ENCODE measurements at places on chromosomes 6 and 20.

DNA sequence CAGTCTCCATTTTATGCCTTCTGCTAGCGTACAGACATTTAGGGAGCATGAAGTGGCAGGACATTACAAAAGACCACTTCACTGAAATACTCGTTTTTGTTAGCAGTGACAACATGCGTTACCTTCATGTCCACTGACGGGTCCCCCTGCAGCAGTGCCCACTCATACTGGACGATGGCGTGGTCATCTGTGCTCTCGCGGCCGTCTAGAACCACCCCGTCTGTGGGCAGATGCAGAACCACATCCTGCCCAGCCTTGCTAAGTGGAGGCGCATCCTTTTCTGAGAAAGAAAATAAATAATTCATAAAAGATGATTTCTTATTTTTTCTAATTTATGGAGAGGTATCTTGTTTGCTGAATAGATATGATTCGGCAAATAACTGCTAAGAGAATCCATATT, 11.3 kb downstream of the LRP11 start:
- DNase-seq, result no peak

- DNase-seq, result no peak
Observed at GRCh38 chr6:111347589-111347988, 135.4 kb downstream of the REV3L start.

DNA sequence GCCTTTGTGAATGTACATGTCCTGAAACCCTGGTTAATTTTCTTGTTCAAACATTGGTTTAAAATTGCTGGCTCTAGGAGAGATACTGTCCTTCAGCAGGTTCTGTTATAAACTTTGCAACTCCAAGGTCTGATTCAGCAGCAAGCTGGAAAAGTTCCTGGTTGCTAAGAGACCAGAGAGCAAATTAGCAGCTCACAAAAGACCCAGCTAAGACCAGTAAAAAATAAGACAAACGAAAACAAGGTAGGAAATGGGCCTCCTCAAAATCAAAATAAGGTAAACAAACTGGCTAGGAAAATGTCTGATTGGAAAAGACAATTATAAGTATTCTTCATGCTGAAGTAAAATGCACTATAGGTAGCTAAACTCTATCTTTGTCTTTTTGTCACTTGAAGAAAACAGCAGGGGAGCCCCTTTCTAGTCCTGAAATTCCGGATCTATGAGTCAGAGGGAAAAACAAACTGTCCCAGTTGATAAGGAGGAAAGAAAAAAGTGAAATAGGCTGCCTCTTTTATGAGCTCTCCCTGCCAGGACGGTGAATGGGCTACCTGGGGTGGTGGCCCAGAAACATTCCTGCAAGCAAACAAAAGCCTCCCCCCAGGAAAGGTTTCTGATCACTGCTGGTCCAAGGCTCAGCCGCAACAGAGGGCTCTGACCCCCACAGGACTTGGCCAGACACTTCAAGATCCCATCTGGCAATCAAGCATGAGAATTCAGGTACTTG, 41.6 kb downstream of the UNC5CL start:
- DNase-seq, result no peak

DNA sequence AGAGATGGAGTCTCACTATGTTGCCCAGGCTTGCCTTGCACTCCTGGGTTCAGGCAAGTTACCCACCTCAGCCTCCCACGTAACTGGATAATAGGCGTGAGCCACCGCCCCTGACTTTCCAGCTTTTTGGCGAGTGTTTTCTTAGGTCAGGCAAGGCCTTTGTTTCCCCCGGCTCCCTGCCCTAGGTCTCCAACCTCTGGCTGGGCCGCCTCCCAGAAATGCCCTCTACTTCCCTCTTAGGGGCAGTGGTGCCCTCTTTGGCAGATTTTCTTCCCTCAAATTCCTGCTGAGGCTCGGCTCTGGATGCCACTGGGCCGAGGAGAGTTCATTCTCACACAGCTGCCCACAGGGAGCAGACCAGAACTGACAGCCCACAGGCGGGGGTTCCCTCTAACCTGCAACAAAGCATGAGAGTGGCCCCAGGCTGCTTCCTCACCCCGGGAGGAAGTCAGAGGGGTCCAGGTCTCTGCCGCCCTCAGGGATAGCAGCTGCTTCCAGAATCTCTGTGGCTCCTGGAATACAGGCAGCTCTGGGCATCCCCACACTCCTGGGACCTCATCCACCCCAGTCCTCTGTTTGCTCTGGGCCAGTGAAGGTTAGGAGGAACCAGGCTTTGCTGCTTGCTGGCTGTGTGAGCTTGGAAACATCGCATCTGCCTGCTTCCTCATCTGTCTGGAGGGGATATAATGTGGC, 56.5 kb downstream of the TCP11 start:
- DNase-seq, result no peak

- DNase-seq, result no peak
Observed at GRCh38 chr6:16162003-16162402, 33.1 kb downstream of the MYLIP start.

DNA sequence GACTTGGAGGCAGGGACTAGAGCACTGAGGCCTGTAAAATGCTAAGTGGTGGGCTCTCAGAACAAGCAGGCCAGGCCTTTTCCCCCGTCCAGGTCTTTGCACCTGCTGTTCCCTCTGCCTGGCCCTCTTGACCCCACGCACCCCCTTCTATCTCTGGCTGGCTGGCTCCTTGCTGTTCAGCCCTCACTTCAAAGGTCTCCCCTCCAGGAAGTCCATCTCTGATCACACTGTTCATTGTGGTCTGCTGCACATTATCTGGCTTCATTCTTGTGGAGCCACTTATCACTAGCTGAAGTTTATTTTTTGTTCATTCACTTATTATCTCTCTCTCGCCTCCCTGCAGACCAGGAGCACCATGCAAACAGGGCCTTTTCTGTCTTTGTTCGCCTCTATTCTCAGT, 24.5 kb downstream of the SLC13A3 start:
- no peak for DNase-seq

DNA sequence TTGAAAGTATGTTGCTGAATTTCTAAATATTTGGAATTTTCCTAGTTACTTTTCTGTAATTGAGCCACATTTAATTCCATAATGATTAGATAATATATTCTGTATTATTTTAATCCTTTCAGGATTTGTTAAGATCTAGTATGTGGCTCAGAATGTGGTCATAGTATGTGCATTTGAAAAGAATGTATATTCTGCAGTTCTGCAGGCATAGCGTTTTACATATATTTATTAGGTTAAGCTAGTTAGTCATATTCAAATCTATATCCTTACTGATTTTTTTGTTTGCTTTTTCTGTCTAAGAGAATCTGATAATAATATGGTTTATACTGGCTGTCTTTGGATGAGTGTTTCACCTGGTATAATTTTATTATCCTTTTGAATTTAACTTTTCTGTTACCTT, 33.2 kb downstream of the LIN28B start:
- no peak for DNase-seq

DNA sequence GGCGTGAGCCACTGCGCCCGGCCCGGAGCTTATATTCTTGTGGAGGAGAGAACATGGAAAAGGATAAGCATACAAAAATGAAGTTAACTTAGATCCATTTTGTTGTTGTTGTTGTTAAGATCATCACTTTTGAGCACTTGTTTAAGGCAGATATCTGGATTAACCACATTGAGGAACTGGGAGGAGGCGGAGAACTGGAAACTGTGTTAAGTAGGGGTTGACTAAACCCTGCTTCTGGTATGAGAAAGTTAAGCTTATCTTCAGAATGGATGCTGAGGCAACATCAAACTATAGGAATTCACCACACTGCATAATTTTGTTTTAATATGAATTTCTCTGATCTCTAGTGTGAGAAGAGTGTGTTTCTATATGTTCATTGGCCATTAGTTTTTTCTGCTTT, 57.6 kb downstream of the GCNT2 start:
- no peak for DNase-seq

DNA sequence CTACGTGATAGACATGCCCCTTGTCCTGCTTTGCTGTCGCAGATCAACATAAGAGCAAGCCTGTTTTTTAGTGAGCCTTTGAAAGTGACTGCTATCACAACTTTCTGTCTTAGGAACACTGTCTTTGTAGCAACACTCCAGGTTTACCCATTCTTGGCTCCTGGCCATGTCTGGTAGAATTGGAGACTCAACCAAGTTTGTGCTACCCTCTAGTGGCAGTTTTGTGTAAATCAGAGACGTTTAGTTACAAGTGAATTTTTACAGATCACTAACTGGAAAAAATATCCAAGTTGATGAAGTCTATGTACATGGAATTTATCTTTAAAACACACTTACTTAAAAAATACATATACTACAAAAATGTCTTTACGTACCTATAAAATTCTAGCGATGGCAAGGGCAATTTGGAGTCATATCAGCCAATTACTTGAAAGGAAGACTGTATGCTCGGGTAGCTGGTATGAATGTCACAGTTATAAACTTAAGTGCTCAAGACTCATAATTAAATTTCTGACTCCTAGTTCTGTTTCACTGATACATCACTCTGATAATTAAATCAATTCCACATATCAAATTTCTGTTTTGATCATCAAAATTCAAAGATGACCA, 101.4 kb downstream of the ADGB start:
- DNase-seq, result peak; percentile 4

DNA sequence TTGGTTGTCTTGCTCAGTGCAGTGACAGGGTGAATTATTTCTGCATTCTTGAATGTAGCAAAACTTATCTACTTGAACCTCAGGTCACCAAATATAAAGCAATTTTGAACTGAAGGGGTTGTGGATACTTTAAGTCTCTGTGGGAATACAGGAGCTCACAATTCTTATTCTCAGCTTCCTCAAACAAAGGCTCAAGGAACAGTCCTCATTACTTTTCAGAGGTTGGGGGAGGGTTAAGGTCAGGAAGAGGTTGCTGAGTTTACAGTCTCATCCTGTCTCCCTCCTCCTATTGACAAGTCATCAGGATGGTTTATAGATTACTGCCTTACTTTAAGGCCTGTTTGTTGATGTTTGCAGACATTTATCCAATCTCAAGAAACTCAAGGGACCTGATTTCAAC, 143.6 kb upstream of the SPACA1 start:
- no peak for DNase-seq

DNA sequence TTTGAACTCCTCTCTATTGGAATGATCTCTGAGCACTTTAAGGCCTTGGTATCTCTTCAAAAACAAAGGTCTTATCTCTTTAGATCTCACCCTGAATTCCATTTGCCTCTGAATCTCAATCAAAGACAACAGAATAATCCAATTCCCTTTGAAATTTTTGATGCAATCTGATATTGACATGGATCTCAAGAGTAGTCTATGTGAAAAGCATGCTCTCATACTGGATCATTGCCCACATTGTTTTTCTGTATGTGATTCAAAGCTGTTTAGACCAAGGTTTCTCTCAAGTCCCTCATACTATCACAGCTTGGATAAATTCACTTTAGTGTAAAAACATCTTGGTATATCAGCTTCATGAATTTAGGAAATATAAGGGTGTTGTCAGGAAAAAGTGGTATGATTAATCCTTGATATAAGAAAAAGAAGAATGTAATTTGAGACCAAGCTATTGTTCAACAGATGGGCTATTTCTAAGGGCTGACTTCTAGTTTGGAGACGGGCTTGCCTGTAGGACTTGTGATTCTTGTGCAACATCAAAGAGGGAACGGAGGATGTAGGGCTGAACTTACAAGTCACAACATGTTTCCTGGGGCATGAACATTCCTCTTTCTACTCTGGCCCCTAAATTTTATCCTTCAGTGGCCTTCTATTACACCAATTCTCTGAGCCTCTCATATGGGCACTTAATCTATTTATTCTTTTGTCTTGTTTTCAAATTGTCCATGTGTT, 77.9 kb upstream of the CITED2 start:
- DNase-seq, result no peak

DNA sequence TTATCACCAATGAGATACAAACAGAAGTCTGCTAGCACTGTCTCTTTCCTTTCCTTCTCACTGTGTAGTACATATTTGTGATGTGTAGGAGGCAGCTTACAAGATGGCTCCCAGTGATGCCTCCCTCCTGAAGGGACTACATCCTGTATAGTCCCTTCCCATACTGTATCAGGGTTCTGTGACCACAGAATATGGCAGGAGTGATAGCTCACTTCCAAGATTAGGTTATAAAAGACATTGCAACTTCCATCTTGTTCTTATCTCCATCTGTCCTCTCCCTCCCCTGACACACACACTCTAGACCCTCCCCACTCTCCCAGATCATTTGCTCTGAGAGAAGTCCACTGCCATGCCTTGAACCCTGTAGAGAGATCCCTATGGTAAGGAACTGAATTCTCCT, 38.0 kb downstream of the SESN1 start:
- no peak for DNase-seq

GRCh38 chr6:100719883-100720682, 161.0 kb downstream of the ASCC3 start:
- no peak for DNase-seq

- DNase-seq, result no peak
Observed at GRCh38 chr20:24502661-24503060, 33.2 kb downstream of the SYNDIG1 start.

- no peak for DNase-seq
Observed at GRCh38 chr20:23331450-23332350, 18.9 kb upstream of the NXT1 start.

DNA sequence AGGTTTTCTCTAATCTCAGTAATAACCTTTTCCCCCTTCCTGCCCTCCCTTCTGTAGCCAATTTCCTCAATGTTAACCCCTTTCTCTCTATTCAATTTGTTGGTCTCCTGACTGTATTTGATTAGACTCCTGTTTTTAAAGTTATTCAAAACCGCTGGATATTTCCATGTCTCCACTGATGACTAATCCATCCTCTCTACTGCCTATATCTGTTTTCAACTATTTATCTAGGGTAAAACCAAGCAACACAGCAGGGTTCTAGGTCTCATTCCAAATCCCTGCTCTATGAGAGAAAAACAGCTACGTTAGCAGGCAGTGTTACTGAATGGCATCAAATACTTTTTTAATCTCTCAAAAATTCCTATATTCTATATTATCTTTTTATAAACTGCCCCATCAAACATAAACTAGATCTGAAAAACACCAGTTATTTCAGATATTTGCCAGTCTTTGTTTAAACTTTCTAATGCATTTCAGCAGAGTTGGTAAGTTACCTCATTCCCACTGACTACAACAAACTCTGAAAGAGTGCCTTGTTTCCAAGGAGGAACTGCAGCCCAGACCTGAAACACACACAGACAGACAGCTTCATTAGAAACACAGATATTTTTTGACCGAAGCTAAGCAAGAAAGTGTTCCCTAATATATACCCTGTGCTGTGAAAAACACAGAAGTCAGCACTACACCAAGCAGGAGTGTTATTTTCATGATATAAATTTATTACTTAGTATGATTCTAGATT, 8.2 kb downstream of the RTN4IP1 start:
- no peak for DNase-seq

GRCh38 chr6:114007516-114007915, 36.6 kb upstream of the HDAC2 start:
- DNase-seq, result no peak
